Thymus (tissue), 14 donors: ENCODE measurements at places on chromosomes 12 and 14.

DNA sequence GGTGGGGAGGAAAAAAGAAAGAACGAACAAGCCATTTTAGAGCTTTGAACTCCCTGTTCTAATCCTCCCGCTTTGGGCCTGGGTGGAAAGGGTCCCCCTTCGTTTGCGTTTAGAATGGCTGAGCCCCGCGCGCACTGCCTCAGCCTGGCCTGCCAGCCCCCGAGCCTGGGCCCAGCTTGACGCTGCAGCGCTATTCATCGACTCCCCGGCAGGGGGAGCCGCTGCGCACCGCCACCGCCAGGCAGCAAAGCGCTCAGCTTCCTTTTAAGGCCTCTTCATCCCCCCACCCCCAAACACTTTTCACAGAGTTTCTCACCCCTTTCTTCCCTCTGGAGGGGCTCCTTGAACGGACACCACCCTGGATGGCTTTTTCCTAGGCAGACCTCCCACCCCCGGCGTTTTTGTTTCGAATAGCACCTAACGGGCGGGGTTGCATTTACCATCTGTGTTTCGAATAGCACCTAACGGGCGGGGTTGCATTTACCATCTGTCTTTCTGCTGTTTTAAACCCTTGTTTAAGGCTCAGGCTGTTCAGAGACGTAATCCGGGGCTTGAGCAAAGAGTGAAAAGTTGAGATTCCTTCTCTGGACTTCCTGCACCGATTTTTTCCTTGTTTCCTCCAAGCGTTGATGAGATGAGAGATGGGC, 56.4 kb upstream of the PIWIL1 start:
- no peak overlapping the region for H3K27ac ChIP-seq
- no peaks in the 10 kb centered on the region for H3K36me3 ChIP-seq
- H3K4me3 ChIP-seq: no peak overlapping the region
- H3K27me3 ChIP-seq: no peaks in the 10 kb centered on the region
- DNase-seq: no peak
- H3K4me1 ChIP-seq: no peaks in the 10 kb centered on the region

DNA sequence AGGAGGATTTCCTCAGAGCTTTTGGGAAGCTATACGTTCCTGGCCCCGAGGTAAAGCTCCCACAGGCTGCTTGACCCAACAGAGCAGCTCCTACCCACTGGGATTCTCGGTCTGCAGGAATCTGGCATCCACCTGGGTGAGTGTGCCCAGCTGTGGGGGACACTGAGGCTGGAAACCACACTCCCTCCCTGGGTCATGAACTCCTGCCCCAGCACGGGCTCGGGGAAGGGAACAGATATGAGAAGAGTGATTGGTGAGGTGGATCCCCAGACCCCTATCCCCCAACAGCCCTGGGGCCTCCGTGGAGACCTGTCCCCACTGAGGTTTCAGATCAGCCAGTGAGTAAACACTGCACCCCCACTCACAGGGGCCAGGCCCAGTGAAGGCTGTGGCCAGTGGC, 3.3 kb downstream of the FAIM2 start:
- peaks cover 6% of the 10 kb centered on the region for H3K27me3 ChIP-seq
- DNase-seq: no peak
- peaks cover 8% of the 10 kb centered on the region for H3K4me1 ChIP-seq
- H3K27ac ChIP-seq: no peak overlapping the region
- H3K36me3 ChIP-seq: no peaks in the 10 kb centered on the region

- H3K27ac ChIP-seq: no peak overlapping the region
- no peak overlapping the region for H3K4me3 ChIP-seq
- H3K4me1 ChIP-seq: no peaks in the 10 kb centered on the region
- DNase-seq: no peak
- H3K27me3 ChIP-seq: no peaks in the 10 kb centered on the region
These were observed 700.4 kb upstream of the TBX3 start for GRCh38 chr12:115384391-115384790.

- no peak for DNase-seq
- peaks cover 17% of the 10 kb centered on the region for H3K4me1 ChIP-seq
- no peak overlapping the region for H3K4me3 ChIP-seq
- no peaks in the 10 kb centered on the region for H3K27me3 ChIP-seq
These were observed 399.8 kb downstream of the RAD51B start for GRCh38 chr14:68219407-68219806.

DNA sequence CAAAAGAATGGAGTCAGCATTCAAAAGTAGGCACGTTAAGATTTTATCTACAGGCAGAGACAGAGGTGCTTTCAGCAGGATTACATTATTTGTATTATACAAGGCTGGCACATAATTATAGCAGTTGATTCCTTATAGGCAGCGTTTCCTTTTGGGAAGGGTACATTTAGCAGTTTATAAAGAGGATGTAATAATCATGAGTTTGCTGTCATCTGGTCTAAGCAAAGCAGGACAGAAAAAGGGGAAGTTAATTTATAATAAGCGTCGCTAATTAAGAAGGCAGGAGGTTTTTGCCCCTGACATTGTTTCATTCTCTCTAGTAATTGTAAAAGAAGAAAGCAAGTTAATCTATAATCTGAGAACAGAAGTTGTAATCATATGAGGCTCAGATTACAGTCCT, 259.9 kb upstream of the MDGA2 start:
- no peak for DNase-seq
- no peaks in the 10 kb centered on the region for H3K4me1 ChIP-seq
- no peak overlapping the region for H3K27ac ChIP-seq
- no peaks in the 10 kb centered on the region for H3K36me3 ChIP-seq
- no peak overlapping the region for H3K4me3 ChIP-seq

GRCh38 chr12:47394070-47394469, 311.8 kb downstream of the RPAP3 start:
- H3K27me3 ChIP-seq: no peaks in the 10 kb centered on the region
- no peak overlapping the region for H3K4me3 ChIP-seq
- no peak for DNase-seq
- no peaks in the 10 kb centered on the region for H3K36me3 ChIP-seq

DNA sequence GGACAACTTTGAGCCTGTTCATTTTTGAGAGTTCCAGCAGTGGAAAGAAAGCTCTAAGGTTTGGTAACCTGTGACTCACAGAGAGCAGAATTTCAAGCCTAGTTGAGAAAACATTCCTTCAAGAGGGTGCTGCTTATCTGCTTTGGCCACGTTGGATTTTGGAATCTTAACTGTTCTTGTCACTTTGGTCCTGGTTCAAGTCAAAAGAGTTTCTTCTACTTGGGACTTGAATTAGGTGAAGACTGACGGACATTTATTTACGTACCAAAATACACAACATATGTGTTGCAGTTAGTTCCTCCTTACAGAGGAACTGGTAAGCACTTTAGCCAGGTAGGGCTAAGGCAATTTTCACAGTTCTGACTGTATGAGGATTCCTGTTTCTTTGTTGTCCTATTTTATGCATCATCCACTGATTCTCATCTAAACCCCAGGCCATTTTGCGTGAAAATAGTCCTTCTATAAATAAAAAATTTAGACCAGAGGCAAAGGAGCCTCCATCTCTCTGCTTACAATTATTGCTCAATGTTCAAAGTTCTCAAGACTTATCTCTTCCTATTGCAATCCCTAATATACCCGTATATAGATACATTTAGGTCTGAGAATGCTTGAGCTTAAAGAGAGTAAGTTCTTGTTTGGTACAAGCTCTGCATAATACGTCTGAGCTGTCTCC, 580.9 kb downstream of the DIO2 start:
- no peak for DNase-seq
- H3K27ac ChIP-seq: no peak overlapping the region
- no peak overlapping the region for H3K4me3 ChIP-seq
- H3K4me1 ChIP-seq: no peaks in the 10 kb centered on the region

- no peaks in the 10 kb centered on the region for H3K36me3 ChIP-seq
- H3K4me3 ChIP-seq: no peak overlapping the region
- H3K27ac ChIP-seq: no peak overlapping the region
- no peak for DNase-seq
- no peaks in the 10 kb centered on the region for H3K27me3 ChIP-seq
These were observed 383.1 kb downstream of the TMEM132D start for GRCh38 chr12:129520739-129521138.

GRCh38 chr14:70919774-70920173, 12.5 kb downstream of the PCNX1 start:
- no peak for DNase-seq
- H3K27ac ChIP-seq: no peak overlapping the region
- no peak overlapping the region for H3K4me3 ChIP-seq
- no peaks in the 10 kb centered on the region for H3K27me3 ChIP-seq
- no peaks in the 10 kb centered on the region for H3K36me3 ChIP-seq

DNA sequence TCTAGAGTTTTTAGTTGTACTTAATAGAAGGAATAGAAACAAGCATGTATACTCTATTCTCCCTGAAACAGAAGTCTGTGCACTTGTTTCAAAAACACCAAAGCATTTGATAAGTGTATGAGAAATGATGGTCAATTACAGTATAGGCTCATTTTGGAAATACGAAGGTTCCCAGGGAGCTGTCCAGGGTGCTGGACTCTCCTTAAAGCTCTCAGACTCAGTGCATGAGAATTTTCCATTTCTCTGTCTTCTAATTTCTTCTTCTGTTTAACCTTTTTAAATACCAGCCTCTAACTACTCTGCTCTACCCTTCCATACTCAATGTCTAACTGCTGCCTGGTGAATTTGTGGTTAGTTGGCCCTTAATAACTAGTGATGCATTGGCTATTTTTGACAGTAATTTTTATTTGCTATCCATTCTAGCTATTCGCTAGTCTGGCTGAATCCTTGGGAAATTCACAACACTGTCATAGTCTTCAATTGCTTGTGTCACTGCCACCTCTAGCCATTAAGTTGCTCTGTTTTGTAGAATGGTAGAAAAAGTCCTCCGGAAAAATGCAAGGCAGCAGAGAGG, 229.2 kb downstream of the NRXN3 start:
- no peaks in the 10 kb centered on the region for H3K27me3 ChIP-seq
- peak; percentile 20 for DNase-seq
- H3K27ac ChIP-seq: no peak overlapping the region
- no peaks in the 10 kb centered on the region for H3K36me3 ChIP-seq
- H3K4me1 ChIP-seq: no peaks in the 10 kb centered on the region
- H3K4me3 ChIP-seq: no peak overlapping the region

DNA sequence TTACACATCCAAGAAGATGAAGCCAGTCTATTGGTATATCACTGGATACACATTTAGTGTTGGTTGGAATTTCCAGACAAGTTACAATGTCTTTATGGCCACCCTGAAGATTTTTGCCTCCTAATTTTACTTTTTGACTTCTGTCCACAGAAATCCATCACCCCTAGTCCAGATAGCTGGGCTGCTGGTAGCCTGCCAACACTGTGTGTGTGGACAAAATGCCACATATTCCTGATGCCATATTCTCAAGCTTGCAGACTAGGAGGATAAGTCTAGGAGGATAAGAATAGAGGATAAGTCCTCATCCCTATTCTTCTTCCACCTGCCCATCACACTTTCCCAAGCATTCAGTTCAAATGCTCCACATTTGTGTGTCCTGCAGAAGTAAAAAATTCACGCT, 4.6 kb downstream of the ESR2 start:
- H3K27me3 ChIP-seq: no peaks in the 10 kb centered on the region
- H3K27ac ChIP-seq: no peak overlapping the region
- no peaks in the 10 kb centered on the region for H3K36me3 ChIP-seq
- no peak for DNase-seq

- no peaks in the 10 kb centered on the region for H3K27me3 ChIP-seq
- peak overlapping the region; percentile 99 for H3K27ac ChIP-seq
- H3K4me3 ChIP-seq: peak overlapping the region; percentile 32
- DNase-seq: peak; percentile 78
- H3K36me3 ChIP-seq: no peaks in the 10 kb centered on the region
These were observed 9.8 kb upstream of the KDM2B start for GRCh38 chr12:121590476-121591143.

DNA sequence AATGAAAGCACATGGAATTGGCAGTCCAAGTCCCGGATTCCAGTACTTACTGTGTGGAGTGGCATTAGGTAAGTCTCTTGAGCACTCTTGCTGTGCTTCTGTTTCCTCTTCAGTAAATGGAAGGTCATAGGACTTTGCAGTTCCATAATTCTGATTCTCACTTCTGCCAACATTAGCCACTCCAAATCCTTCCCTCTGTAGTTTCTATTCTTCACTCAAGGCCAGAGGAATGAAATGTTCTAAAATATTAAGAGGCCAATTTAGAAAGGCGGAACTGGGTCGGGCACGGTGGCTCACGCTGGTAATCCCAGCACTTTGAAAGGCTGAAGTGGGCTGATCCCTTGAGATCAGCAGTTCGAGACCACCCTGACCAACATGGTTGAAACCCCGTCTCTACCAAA, 19.8 kb upstream of the SLC5A8 start:
- H3K27ac ChIP-seq: no peak overlapping the region
- no peaks in the 10 kb centered on the region for H3K4me1 ChIP-seq
- H3K36me3 ChIP-seq: no peaks in the 10 kb centered on the region
- no peak overlapping the region for H3K4me3 ChIP-seq
- no peak for DNase-seq

- H3K27me3 ChIP-seq: no peaks in the 10 kb centered on the region
- H3K27ac ChIP-seq: no peak overlapping the region
- H3K4me1 ChIP-seq: peaks cover 39% of the 10 kb centered on the region
- no peaks in the 10 kb centered on the region for H3K36me3 ChIP-seq
These were observed 280.0 kb downstream of the DPF3 start for GRCh38 chr14:72613975-72614319.

GRCh38 chr12:92175961-92176360, 30.3 kb upstream of the BTG1 start:
- no peaks in the 10 kb centered on the region for H3K27me3 ChIP-seq
- H3K4me3 ChIP-seq: no peak overlapping the region
- no peaks in the 10 kb centered on the region for H3K36me3 ChIP-seq
- H3K4me1 ChIP-seq: no peaks in the 10 kb centered on the region
- DNase-seq: no peak

GRCh38 chr14:67385618-67386017, 25.5 kb downstream of the EIF2S1 start:
- H3K4me3 ChIP-seq: no peak overlapping the region
- no peak for DNase-seq
- H3K4me1 ChIP-seq: peaks cover 13% of the 10 kb centered on the region
- H3K27ac ChIP-seq: no peak overlapping the region
- H3K27me3 ChIP-seq: no peaks in the 10 kb centered on the region

DNA sequence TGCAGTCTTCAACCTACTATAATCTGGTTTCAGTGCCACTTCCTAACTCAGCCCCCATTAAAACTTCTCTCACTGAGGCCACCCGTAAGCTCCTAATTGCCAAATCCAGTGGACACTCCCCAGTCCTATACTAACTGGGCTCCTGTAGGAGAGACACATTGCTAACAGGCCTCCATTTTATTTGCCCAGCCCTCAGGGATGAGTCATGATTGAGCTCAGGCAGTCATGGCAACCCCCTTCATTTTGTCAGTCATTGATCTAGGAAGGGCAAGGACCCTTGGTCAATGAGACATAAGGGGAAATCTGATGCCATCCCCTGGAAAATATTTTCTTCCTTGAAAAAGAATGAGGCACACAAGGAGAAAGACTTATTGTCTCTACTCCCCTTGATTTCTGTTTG, 70.1 kb upstream of the HIF1A start:
- no peak overlapping the region for H3K27ac ChIP-seq
- H3K27me3 ChIP-seq: no peaks in the 10 kb centered on the region
- H3K4me3 ChIP-seq: no peak overlapping the region
- no peak for DNase-seq
- no peaks in the 10 kb centered on the region for H3K36me3 ChIP-seq
- no peaks in the 10 kb centered on the region for H3K4me1 ChIP-seq
